Left ventricle myocardium superior (tissue), 1 donor: ENCODE measurements at places on chromosomes 2 and 18. TPM values are rescaled to one million over a fixed set of nuclear protein-coding genes. Genes with fewer than 3 reads are reported as not detected.
A peak's percentile ranks its signal among the peaks of the same experiment; 100 is the strongest.

GRCh38 chr18:34591920-34592444 lies 118.1 kb upstream of the DTNA start:
- no peak for DNase-seq

DNA sequence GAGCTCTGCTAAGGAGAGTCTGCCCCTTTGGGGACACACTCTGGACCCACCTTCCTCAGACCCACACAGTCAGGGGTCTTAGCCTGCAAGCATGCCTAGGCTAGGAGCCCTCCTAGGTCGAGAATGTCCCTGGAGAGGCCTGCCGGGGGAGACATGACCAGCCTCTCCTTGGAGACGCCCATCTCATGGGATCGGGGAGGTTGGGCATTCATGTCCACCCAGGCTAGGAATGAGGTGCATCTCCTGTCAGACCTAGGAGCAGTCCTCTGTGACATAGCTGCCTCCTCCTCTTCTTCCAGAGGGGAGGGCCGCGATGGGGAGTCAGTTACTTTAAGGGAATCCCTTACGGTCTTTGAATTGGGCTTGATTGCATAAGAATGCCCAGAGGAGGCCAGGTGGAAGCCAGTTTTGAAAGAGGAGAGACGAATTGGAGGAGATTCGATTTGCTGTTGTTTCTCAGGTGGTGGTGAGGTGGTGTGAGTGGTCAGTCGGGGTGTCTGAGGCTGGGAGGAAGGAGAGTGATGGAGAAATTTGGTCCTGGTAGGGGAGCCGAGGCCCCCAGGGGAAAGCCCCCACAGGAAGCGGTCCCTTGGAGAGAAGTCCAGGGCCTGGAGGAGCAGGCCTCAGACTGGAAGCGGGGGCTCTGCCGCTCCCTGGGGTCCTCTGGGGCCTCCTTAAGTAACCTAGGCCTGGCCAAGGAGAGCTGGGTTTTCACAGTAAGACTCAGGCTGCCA lies 241.3 kb downstream of the DYSF start:
- peak; percentile 5 for DNase-seq

DNA sequence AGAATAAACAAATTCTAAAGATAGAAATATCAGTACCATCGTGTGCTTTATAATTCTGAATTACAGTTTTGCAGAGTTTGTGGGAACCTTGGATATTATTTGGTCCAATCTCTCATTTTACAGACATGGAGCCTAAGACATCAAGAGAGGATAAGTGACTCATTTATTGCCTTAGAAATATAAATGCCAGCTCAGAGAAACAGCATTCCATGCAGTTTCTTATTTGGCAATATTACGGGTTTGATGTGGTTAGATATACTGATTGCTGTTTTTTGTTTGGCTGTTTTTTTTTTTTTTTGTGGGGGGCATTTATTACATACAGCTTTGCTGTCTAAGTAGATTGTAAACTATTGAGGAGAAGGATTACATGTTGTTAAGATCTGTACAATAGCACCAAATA lies 1241.1 kb upstream of the LRRTM1 start:
- no peak for DNase-seq

DNA sequence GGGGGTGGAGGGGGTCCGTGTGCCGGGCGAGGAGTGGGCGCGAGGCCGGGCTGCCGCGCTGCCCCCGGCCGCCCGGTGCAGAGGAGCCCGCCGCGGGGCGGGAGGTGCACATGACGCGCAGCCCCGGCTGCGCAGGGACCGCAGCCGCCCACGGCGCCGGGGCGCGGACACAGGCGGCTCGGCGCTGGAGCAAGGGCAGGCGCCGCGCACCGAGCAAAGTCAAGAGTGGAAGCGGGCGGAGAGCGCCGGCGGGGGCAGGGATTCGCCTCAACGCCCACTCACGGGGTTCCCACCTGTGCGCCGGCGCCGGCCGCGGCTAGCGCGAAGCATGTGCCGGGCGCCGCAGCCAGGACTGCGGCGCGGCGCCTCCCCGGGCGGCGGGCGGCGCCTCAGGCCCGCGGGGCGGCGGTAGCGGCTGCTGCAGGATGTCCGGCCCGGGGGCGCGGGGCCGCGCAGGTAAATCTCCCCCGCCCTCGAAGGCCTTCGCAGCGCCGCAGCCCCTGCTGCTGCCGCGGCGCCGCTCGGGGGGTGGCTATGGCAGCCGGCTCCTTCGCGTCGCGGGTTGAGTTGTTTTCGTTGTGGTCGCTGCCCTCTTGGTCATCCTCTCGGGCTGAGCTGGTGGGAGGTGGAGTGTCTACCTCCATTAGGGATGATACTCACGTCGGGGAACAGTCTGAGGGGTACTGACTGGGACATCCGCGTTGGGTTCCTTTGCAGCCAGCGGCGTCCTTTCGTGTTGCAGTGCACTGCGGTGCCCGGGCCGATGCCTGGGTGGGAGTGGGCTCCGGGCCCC lies 216.3 kb upstream of the DTNA start:
- DNase-seq = peak; percentile 73

DNA sequence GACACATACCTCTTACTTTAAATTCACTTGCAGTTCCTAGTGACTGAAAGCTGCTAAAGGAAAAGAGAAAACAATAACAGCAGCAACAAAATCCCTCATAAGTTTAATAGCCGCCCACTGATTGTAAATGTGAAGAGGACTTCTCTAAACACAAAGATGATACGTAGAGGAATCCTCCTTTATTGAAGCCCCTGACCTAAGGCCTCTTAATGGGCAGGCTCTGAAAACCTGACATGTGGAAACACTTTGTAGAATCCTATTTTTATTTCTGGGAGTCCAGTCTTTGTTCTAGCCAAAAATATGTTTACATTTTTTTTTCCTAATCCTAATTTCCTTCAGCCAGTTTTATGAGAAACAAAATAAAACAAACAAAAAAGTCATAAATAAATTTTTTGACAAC lies 1277.7 kb upstream of the CELF4 start:
- no peak for DNase-seq

SIGLEC15 gene
- 0.10 TPM for total RNA-seq
